HEK293T (cell line): ENCODE measurements at places on chromosomes 16 and 17.
A peak's percentile ranks its signal among the peaks of the same experiment; 100 is the strongest.

DNA sequence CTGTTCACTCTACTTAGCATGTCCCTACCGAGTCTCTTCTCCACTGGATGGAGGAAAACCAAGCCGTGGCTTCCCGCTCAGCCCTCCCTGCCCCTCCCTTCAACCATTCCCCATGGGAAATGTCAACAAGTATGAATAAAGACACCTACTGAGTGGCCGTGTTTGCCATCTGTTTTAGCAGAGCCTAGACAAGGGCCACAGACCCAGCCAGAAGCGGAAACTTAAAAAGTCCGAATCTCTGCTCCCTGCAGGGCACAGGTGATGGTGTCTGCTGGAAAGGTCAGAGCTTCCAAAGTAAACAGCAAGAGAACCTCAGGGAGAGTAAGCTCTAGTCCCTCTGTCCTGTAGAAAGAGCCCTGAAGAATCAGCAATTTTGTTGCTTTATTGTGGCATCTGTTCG is 2.8 kb upstream of the LPCAT2 start:
- no peak for DNase-seq

GRCh38 chr16:27228045-27228444 is 24.7 kb downstream of the KDM8 start:
- DNase-seq, result no peak

DNA sequence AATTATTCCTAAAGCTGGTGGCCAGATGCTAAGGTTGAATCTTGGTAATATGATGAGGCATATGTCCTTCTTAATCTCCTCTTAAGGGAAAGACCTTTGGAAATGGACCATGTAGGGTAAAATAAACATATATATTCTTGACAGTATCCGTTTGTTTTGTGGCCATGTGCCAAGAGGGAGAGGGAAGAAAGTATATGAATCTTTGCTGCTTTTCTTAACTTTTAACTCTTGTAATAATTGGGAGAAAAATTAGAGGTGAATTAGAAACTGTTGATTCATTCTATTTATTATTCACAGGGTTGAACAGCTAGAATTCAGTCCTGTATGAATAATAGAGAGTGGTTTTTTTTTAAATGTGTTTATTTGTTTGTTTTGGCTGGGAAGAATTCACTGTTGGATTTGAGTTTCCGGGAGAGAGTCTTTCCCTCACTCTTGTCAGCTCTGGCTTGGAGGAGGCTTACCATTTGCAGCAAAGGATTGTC is 31.6 kb downstream of the AATF start:
- DNase-seq, result no peak

DNA sequence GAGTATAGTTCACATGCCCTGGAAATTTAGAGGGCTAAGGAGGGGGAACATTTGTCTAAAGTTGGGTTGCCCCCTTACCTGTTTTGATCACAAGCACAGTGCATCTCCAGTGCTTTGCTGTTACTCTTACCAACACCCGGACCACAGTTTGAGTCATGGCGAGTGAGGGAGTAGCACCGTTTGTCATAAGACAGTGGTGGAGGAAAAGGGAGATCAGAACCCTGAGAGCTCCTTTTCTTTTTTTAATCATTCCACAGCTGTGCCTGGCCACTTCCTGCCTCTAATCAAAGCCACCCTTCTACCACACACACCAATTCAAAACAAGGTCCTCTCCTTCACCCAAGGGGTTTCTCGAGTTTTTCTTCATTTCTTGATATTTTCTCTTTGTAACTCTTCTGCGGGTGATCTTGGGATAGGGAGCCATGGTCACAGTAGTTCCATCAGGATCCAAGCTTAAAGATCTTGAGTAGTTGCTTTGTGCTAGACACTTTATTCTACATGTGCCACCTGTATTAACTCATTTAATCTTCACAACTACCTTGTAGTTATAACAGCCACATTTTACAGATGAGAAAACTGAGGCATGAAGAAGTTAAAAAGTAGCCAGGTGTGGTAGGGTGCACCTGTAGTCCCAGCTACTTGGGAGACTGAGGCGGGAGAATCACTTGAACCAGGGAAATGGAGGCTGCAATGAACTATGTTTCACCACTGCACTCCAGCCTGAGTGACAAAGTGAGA is 5.0 kb upstream of the MYL4 start:
- DNase-seq, result no peak

DNA sequence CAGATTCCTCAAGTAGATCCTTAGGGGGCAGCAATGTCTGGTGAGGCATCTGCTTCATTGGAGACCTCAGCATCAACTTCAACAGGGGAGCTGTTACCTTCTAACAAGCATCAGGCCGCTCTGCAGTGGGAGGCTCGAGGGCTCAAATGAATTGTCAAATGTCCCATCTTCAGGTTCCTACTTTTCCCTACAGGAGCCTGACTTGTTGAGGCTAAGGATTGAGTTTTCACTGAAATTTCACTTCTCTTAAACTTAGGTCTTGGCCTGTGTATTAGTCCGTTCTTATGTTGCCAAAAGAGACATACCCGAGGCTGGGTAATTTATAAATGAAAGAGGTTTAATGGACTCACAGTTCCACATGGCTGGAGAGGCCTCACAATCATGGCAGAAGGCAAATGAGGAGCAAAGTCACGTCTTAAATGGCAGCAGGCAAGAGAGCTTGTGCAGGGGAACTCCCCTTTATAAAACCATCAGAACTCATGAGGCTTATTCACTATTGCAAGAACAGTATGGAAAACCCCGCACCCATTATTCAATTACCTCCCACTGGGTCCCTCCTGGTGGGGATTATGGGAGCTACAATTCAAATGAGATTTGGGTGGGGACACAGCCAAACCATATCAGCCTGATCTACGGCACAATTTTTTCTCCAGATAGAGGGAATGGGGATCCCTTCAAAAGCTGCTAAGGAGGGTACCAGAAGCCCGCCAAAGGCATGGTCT is 5.1 kb upstream of the CD300LD start:
- DNase-seq, result no peak

DNA sequence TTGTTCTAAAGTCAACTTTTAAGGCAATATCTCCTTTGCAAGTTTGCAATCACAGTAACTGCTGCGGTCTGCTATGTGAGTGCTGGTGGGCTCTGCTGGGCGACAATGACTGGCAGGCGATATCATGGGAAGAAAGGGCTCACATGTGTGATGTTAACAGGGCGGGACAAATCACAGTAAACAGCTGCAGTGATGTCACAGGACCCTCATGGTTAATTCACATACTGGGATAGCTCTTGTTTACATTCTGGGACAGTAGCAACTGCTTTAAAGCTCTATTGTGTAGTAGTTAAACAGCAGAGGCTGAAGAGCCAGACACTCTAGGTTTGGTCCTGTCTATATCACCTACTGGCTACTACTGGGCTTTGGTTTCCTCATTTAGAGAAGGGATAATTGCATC is 257.2 kb upstream of the ASIC2 start:
- no peak for DNase-seq

DNA sequence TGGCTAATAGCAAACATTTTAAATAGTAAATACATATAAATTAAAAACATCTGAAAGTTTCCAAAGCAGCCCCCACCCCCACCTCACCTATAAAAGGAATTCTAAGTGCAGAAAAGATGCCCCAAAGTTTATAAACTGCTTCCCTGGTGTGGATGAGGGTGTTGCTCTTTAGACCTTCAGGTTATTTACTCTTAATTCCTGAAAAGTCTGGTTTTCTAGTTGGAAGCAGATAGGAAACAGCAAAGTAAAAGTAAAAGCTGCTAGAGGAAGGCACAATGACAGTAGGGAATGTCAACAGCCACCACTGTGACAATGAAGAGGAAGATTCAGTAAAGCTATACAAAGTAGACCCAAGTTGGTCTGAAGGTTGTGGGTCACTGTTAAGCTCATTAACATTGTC is 37.8 kb downstream of the SSH2 start:
- no peak for DNase-seq

DNA sequence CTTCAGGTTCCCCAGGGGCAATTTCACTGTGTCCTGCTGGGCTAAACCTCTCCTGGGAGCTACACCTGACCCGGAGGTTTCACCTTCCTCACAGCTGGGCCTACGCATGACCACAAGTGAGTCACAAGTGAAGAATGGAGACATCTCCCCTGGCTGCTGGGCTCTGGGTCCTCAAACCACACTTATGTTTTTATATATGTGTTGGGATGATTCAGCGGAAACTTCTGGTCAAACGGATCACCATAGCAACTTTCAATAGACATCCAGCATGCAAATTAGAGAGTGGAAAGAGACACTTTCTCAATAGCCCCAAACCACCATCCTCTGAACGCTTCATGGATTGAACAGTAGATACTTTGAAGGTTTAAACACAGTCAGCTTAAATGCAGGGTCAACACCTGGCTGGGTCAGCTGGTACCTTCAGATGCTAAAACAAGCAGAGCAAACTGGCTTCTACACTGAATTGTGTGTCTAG is 28.0 kb upstream of the MAF start:
- no peak for DNase-seq

GRCh38 chr17:1197781-1198490 is 18.2 kb upstream of the ABR start:
- no peak for DNase-seq

GRCh38 chr16:48075398-48075797 is 80.4 kb downstream of the ABCC12 start:
- DNase-seq, result no peak

DNA sequence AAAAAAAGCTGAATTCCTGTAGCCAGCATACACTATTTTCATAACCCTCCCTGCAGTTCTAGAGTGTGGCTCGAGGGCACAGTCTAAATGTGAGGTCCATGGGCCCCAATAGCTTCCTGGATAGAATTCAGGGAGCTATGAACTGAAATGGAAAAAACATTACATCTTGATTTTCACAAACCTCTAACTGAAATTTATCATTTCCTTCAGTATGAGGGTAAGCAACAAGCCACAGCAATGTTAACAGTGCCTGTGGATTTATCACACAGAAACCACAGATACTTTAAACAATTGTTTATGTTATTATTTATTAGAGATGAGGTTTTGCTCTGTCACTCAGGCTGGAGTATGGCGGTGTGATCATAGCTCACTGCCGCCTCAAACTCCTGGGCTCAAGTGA is 18.2 kb downstream of the TMEM92 start:
- no peak for DNase-seq

- peak; percentile 45 for DNase-seq
Observed at GRCh38 chr17:56593086-56593645, 333 bp upstream of the NOG start.

DNA sequence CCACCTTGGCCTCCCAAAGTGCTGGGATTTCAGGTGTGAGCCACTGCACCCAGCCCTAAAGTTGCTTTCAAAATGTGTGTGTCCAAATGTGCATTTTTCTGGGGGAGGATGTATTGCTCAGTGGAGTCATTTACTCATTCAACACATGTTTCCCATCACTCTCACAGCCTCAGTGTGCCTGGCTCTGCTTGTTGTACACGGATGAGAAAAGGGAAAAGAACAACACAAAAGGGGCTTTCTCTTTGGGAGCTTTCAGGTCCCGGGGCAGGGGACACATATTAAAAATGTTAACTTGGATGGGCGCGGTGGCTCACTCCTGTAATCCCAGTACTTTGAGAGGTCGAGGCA is 1.7 kb upstream of the PPL start:
- DNase-seq, result no peak

- DNase-seq, result no peak
Observed at GRCh38 chr17:5962371-5962770, 107.8 kb upstream of the WSCD1 start.

DNA sequence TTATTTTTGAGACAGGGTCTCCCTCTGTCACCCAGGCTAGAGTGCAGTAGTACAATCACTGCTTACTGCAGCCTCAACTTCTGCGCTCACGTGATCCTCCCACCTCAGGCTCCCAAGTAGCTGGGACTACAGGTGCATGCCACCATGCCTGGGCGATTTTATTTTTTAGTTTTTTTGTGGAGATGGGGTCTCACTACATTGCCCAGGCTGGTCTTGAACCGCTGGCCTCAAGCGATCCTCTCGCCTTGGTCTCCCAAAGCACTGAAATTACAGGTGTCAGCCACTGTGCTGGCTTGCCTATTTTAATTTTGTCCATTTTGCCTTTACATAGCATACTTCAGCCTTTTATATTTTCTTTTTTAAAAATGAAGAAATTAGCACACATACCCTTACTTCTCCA is 51.2 kb downstream of the TTC19 start:
- no peak for DNase-seq
